ENCODE measurements at places on chromosomes 6 and 20.
A peak's percentile ranks its signal among the peaks of the same experiment; 100 is the strongest.

DNA sequence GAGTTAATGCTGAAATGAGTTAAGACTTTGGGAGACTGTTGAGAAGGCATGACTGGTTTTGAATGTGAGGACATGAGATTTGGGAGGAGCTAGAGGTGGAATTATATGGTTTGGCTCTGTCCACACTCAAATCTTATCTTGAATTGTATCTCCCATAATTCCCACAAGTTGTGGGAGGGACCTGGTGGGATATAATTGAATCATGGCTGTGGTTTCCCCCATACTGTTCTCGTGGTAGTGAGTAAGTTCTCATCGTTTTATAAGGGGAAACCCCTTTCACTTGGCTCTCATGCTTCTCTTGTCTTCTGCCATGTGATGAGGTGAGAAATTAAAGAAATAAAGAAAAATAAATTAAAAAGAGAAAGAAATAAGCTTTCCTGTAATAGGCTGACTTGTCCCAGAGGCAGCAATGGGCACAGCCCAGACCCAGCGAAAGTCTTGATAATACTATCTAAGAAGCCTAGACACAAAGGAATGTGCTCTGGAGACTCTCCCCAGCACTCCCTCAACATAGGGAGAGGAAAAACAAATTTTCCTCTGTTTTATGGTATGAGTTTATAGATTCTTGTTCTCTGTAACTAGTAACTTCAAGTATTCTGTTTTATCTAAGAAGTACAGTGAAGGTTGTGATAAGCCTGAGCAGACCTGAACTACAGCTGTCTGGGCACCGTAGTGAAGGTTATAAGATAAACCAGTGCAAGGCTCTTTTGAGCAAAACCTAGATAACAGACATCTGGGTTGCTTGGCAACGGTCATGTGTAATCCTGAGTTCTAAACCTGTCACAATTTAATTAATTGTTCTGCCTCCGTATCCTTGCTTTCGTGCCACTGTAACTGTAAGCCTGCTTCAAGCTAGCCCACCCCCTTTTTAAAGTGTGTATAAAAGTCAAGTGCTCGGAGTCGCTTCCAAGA, 88.9 kb upstream of the ECI2 start:
- DNase-seq = no peak

- no peak for DNase-seq
These were observed 128.8 kb upstream of the QKI start for GRCh38 chr6:163285691-163286090.

DNA sequence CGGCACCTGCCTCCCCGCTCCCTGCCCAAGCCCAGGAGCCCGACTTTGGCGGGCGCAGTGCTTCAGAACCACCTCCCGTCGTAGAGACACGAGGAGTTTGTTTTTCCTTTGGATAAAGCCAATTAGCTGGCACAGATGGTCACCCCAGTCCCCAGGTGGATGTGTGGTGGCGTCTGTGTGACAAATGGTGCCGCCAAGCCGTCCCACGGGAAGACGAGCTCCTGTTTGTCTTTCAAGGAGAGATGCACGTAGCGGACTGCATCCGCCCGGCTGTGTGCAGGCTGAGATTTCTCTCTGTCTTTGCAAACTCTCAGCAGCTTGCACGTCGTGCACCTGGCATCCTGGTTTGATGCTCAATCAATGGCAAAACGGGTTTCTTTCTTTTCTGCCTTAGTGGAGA, 16.1 kb upstream of the MRGBP start:
- DNase-seq = no peak

DNA sequence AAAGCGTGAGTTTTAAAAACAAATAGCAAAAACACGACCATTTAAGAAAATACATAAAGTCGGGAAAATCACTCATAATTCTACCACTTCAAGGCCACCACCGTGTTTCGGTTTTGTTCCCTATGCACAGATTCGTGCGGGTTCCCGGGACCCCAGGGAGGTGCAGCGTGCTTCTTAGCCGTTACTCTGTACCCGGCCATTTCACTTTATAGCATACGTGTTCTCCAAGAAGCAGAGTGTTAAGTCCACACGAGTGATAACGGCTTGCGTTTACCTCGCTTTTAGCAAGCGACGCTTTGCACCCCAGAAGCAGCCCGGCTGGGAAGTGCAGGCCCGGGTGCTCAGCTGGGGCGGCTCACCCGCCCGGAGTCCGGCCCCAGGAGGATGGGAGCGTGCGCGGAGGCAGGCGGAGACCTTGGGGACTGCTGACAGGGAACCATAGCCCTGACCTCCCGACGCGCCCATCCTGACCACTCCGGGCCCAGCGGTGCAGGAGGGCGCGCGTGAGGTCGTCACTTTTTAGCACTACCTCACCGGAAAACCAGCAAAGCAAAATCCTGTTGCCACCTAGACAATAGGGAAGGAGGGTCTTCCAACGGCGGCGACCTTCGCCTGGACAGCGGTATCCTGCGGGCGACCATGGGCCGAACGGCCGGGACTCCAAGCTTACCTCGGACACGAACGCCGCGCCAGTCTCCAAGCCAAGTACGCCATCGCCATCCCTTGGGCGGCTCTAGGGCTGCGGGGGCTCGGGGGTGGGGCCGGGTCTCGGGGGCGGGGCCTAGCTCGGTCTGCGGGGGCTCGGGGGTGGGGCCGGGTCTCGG, at the start of gene ECI2:
Gene ECI2, minus strand, starts transcription at position 735 of the 824 bp plus-strand sequence. Its CDS starts 15 bp downstream, at position 720.
- peak; percentile 23 for DNase-seq

DNA sequence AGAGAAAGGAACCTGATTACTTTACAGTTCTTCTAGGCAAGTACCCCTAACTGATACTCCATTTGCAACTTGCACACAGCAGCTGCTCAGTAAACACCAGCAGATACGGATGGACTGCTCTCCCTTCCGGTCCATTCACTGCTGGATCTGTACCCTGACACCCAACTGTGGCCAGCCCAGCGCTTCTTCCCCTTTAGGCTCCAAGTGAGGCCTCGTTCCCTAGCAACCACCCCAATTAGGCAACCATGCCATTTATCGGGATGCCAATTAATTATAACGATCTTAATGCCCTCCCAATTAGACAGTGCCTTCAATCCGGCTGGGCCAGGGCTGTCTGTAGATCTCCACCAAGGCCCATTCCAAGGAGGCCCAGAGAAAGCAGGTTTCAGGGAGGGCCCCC, 3.2 kb downstream of the SULF2 start:
- DNase-seq = no peak

DNA sequence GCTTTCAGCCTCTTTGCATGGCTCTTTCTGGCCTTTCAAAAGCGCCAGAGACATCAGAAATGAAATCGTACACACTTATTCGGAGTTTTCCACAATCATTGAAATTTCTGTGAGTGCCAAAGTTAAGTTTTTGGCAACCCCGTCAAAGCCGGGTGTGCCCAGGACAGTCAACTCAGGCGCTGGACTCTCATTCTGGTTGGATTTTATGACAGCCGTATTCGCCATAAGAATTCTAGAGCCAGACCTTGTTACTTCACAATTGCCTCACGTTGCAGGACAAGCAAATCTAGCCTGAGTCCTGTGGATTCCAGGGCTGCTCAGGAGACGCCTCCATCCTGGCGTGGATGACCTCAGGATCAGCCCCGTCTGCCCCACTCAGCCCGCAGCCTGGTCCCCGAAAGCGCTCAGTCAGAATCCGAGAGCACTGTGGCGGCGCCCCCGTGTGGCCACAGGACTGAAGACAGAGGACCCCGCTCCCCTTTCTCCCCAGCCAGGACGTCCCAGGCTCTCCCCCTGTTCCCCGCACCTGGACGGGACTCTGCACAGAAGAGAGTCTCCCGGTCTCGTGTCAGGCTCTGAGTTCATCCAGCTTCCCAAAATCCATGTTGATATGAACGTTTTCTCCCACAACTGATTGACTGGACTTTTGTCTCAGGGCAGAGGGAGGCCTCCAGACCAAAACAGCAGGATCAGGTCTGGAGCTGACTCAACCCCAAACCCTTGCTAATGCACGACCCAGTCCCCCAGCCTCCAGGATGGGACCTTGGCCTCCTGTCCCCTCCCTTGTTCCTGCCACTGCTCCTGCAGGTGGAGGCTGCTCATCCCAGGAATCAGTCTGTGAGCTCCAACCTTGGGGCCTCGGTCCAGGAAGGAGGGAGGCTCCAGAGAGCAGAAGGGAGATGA, 38.2 kb downstream of the MICA start:
- peak; percentile 82 for DNase-seq

GRCh38 chr6:89145091-89145955, 532 bp upstream of the PM20D2 start:
- DNase-seq = no peak

DNA sequence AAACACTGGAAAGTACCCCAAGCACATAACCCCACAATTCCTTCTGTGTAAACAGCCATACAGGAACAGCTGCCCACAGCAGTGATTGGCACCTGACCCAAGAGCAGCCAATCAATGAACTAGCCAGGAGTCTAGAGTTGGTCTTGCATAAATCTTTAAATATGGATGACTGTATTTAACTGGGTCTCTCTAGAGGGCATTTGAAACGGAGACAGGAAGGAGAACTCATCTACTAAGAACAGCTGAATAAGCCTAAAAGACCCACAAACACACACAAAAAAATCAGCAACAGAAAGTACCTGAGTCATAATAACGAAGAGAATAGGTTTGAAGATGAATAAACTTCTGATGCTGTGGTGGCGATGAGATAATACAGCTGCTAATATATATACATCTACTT, 49.0 kb upstream of the ASF1A start:
- no peak for DNase-seq

- no peak for DNase-seq
These were observed 484.7 kb downstream of the TFAP2B start for GRCh38 chr6:51303338-51303737.

DNA sequence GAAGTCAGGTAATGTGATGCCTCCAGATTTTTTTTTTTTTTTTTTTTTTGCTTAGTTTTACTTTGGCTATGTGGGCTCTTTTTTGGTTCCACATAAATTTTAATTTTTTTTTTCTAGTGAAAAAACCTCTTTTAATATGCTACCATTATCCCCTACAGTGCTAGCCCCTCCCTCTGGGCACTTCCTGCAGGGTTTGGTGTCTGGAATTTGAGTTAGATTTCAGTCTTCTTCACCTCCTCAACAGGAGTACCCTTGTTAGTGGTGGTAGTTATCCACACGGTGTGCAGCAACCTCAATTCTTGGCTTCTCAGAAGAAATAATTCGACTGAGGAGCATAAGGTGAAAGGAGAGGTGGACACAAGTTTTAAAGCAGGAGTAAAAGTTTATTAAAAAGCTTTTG, 128.8 kb upstream of the SYNCRIP start:
- no peak for DNase-seq

GRCh38 chr6:100626721-100627120, 162.0 kb upstream of the SIM1 start:
- DNase-seq = no peak

DNA sequence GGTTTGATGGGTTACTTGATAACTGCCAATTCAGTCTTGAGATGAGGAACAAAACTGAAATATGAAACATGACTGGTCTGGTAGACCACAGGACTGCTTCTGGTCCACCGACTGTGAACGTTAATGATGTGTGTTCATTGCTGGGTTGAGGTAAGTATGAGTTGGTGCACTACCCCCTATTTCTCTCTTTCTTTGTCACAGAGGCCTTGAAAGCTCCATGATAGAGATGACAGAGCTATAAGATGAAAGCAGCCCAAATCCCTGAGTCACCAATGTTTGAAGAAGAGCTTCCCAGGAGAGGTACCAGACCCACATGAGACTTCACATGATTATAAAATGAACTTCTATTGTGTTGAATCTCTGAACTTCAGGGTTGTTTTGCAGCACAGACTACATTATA, 555.5 kb downstream of the PTPRT start:
- no peak for DNase-seq

DNA sequence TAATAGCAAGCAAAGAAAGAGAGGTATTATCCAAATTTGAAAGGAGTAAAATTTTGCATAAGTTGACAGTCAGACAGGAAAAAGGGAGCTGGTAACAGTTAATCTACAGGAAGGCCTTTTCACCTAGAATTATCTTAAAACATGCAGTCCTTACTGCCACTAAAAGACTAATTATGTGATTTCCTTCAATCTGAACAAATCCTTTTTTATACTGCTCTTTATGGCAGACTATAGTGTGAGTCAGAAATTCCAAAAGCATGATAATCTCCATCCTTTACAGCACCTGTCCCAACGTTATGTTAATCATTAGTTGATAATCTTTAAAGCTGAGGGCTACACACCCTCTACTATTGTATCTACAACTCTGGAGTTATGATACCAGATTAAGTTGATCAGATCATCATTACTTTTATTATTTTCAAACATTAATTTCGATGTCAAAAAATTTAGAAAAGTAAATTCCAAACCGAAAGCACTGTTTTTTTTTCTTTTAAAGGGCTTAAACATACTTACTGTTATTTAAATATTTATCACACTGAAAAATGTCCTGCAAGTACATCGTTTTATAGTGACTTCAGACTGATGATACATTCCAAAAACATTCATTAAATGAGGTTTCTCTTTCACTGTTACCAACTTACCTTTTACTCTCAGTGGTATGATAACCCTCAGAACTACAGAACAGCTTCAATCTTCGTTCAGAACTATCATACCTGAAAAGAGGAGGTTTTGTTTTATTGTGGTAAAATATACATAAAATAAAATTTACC, 33.2 kb upstream of the AKAP7 start:
- DNase-seq = no peak

DNA sequence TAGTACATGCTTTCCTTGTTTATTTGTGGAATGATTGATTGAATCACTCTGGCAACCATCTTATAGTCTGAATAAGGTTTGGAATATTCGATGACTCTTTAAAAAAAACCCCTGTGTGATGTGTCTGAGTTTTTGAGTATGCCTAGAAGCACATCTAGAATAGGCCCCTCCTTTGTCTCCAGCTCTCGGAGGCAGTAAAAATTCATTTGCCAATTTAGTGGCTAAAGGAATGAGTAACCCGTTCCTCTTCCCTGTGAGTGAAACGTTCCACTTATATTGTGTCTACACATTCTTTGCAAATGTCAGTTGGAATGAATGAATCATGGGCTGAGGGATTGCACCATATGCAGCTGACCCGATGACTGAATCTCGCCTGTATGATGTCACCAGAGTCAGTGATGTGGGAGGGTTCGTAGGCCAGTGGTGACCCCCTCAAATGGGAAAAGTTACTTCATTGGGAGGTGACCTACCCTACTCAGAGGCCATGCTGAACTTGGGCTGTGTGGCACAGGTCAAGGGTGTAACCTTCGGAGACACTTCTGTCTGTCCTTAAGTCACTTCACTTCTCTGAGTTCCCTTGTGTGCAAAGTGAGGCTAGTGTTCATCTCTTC, 21.6 kb downstream of the MOCS3 start:
- DNase-seq = no peak

- DNase-seq = peak; percentile 53
These were observed 27.9 kb downstream of the DNMT3B start for GRCh38 chr20:32789896-32790750.

DNA sequence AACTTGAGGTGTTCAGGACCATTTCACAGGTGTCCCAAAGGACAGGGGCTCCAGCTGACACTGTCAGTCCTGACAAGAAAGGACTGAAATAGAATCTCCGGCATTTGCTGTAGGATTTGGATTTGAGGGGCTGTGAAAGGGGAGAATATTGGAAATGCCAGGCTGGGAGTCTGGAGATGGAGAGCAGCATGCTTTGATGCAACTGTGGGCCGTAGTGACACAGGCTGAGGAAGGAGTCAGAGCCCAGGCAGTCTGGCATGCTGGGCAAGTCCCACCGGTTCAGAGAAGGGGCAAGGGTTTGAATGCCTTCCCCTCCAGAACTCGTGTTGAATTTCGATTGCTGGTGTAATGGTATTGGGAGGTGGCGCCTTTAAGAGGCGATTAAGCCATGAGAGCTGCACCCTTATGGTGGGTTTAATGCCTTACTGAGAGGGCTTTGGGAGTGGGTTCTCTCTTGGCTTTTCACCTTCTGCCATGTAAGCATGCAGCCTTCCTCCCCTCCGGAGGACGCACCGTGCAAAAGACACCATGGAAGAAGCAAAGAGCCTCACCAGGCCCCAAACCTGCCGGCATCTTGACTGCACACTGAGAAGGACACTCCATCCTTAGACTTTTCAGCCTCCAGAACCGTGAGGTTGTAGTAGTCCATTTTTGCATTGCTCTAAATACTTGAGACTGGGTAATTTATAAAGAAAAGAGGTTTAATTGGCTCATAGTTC, 9.4 kb upstream of the PYGB start:
- DNase-seq = no peak

Data from stimulated activated CD4-positive, alpha-beta T cell treated with anti-CD3 and anti-CD28 coated beads, Interleukin-15, amount 100 ng/mL, for 1 hour (primary cell).